ENCODE measurements at places on chromosomes 6 and 20.

GRCh38 chr6:30453508-30454116, 35.7 kb upstream of the HLA-E start:
- DNase-seq = peak; percentile 76

GRCh38 chr20:36644032-36644705, 1.8 kb downstream of the SLA2 start:
- DNase-seq = no peak

DNA sequence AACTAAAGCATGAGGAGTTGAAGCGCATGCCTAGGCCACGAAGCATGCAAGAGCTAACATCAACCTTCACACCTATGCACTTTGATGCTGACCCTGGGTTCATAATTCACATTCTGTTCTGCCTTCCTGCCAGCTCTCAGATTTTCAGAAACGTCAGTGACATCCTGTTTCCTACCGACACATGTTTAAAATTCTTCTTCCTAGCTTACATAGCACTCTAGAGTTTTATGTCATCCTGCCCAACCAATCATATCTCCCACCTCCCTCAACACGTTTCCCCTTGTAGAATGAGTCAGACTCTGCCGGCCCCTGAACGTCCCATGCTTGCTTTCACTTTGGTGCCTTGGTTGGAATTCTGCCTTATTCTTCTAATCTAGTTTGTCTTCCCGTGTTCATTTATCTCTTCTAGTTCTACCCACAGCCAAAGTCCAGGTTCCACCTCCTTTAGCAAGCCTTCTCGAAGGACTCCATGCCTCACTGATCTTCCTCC, 97.2 kb upstream of the MAP7 start:
- DNase-seq = no peak

- DNase-seq = no peak
These were observed 226.1 kb upstream of the CEP162 start for GRCh38 chr6:84453499-84453898.

GRCh38 chr6:170124836-170125235, 166.0 kb downstream of the DLL1 start:
- DNase-seq = peak; percentile 84

DNA sequence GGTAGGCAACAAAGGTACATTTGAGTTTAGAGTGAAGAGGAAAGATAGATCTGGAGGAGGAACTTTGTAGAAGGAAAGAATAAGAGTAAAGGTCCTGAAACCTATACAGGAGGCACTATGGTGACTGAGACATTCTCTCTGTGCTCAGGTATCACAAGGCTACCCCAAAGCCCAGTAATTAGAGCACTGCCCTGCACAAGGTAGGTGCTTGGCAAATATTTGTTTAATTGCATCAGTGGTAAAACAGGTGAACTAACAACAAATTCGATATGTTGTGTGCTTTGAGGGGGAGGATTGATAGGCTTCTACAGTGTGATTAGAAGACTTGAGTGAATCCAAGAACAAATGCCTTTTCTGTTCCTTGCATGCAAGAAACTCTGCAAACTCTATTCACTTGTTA, 6.8 kb upstream of the TSHZ2 start:
- DNase-seq = no peak

DNA sequence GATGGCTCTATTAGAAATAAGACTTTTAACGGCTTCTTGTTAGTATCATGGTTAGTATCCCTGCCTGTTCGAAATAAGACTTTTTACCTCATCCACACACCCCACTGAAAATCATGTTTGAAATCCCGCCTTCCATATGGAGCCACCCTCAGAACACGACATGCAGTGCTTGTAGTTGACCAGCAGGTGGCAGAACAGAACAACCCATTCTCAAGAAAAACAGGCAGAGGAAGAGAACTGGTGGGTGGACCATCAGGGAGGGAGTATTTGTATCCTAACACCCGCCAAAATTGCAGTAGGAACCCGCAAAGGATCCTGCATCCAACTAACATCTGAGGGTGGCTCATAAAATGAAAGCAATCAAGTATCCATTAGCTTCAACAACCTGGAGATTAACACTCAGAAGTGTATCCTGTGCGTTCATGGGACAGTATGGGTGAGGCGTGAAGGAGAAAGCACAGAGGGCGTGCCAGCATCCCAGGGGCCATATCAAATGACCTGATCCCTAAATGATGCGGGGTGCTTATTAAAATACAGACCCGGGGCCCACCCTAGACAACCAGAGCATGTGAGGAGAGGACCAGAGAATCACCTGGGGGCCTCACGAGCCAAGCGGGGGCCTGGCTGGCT, 89.6 kb upstream of the NHSL1 start:
- no peak for DNase-seq

GRCh38 chr6:116767715-116768114, 2.2 kb upstream of the FAM162B start:
- no peak for DNase-seq

GRCh38 chr20:63641792-63642523, 11.3 kb downstream of the STMN3 start:
- DNase-seq = peak; percentile 100

DNA sequence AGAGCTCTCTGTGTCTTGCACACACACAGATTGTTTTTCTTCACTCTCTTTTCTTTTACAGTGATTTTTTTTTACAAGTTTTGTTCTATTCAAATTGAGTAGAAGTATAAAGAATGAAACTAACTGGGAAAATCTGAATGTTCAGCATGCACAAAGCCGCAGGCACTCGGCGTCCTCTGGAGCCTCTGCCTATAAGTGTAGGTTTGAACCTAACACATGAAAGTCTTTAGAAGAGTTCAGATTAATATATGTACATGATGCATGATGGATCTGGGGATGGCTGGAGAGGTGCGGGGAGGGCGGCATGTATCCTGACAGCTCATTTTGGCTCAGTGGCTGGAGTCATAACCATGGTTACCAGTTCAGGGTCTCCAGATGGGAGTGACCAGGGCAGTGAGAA, 301.1 kb upstream of the CDH4 start:
- DNase-seq = peak; percentile 61

DNA sequence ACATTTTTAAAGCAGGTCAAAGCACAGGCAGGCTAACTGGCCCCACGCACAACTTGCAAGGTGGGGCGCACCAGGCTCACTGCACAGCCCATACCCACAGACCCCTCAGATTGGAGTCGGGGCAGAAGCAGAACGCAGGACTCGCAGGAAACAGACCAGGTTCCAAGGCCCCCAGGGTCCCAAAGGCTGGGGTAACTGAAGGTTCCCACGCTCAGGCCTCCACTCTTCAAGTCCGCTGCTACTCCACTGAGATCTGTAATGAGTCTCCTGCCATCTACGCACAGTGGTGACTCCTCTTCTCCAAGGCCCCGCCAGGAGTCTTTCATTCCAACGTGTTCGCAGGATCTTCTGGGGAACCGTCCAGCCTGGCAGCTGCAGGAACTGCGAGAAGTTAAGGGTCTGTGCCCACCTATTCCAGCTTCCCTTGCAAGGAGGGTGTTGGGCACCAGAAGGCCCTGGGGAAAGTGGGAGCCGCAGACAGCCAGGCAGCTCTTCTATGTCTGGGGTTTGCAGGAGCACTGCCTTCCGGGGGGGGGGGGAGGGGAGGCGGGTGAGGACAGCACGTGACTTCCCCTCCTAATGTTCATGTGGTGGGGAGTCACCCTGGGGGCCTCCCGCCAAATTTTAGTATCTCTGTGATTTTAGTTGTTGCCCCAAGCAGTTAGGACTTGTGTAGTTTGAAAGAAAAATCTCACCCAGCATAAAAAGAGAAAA, 2.0 kb upstream of the TAF4 start:
- peak; percentile 84 for DNase-seq

GRCh38 chr6:170182093-170182780, 108.6 kb downstream of the DLL1 start:
- no peak for DNase-seq

DNA sequence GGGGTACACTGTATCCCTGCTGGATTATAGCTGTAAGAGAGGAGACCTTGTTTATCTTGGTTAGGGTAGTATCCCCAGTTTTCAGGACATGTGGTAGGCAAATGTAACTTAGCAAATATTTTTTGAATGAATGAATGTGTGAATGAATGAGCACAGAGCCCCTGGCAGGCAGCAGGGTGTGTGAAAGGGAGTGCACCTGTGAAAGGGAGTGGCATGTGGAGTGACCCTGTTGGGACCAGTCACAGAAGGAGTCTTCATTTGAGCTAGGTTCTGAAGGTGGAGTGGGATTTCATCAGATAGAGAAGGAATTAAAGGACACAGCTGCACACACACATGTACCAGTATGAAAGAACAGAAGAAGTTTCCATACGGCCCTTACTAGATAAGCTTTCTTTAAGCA, 4.9 kb downstream of the SMAP1 start:
- DNase-seq = no peak

DNA sequence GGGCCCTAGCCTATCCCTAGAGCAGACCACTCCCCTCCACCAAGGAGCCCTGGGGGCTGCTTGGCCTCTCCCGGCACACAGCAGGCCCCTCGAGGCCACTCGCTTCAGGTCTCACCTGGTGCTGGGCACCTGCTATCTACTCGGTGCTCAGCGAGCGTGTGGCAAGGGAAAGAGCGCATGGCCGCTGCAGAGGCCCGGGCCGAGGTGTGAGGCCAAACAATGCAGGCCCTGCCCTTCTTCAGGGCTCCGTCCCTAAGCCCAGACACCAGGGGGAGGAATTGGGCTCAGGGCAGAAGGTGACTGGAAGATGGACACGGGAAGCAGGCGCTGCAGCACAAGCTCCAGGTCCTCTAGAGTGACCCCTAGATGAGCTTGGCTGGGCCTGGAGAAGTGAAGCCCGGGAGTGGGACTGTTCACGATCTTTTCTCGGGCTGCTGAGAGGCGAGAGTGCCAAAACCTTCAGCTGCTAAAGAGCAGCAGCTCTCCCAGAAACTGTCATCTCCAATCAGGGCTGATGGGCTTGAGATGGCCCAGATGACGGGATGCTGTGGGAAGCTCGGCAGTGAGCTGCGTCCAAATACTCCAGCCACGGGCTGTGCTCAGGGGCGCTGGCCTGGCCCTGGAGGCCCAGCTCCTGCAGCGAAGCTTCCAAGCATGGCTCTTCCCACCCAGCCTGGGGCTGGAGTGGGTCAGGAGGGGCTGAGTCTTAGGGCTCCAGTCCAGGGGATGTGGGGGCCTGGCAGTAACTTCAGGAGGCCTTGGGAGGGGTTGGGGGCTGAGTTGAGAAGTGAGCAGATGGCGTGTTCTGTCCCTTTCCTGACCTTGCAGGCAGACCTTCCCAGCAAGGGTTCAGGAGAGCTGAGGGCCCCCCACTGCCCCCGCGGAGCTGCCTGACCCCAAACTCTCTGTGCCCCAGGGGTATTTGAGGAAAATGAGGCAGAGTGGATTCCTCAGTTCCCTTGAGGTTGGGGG, 43.7 kb downstream of the APCDD1L start:
- peak; percentile 77 for DNase-seq

GRCh38 chr6:44685213-44685612, 297.7 kb downstream of the CDC5L start:
- no peak for DNase-seq

- no peak for DNase-seq
These were observed 34.9 kb downstream of the BTBD3 start for GRCh38 chr20:11952639-11953038.

DNA sequence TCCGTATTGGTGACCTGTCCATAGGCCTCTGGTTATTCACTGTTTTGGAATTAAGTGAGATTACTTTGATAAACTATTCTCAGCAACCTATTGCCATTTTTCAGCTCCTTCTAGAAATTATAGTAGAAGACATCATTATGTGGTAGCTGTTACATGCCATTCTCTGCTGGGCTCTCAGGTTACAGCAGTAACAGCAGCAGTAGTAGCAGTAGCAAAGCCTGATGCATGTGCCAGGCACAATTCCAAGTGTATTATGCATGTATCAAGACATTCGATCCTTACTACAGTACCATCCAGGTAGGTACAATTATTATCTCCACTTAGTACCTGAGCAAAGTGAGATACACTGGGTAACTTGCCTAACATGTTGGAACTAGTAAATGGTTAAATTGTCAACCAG, 74.3 kb downstream of the RPS12 start:
- no peak for DNase-seq

DNA sequence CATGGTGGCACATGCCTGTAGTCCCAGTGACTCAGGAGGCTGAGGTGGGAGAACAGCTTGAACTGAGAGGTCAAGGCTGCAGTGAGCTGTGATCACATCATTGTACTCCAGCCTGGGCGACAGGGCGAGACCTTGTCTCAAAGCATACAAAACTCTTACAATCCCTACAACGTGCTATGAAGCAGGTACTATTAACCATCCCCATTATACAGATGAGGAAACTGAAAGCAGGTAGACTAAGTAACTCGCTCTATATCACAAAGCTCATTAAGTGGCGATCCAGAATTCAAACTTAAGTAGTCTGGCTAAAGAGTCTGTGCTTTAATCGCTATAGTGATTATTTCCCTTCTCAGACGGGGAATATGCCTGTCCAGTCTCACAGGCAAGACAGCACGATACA, 54.7 kb downstream of the CDK19 start:
- DNase-seq = no peak

DNA sequence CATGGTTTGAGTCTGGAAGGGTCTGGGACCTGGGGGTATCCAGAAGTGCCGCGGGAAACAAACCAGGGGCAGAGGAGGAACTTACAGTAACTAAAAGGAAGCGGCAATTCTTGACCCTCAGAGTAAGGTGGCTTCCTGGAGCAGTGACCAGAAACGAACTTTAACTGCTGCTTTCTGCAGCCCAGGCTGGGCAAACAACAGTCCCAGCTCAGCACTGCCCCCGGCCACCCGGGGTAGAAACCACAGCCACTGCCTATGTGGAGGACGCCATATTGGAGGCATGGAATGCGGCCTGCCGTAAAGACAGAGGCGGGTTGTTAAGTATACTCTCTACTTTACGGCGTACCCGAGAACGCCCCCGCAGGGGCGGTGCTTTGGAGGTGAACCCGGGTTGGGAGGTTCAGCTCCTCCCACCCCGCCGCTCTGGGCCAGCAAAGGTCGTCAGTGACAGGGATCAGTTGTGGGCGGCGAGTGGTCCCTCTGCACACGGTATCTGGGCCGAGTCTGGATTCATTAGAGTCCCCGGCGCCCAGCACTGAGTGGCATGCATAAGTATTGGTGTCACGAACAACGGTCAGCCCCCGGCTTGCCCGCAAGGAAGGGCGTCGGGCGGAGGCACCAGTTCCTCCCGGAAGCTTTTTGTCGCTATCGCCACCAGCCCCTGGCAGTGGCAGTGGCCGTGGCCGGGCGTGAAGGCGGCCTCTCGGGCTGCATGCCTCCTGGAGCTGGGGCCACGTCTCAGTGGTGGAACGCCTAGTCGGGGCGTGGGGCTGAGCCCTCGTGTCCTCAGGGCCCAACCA, at the start of gene PDSS2:
Gene PDSS2 (minus strand): TSS at position 282 of the 800 bp plus-strand sequence. CDS start 279 bp downstream, at position 3.
- DNase-seq = peak; percentile 97

GRCh38 chr20:59412875-59413284, 112.5 kb downstream of the EDN3 start:
- DNase-seq = no peak

DNA sequence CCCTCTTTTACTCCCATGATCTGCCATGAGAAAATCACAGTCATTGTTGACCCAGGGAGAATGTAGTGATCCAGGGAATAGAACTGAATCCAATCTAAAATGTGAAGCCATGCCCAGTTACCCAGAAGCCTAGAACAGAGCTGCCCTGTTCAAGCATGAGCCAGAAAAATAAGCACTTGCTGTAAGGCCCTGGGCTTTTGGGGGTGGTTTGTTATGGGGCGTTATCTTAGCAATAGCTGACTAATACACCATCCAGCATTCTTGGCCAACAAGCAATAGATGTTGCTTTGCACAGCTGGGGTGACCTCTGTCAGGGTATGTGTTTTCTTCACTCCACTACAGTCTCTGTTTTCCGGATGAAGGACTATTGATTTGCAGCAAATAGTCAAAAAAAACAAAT, 120.4 kb downstream of the ZFP64 start:
- no peak for DNase-seq

- no peak for DNase-seq
These were observed 19.4 kb upstream of the TUBB2A start for GRCh38 chr6:3176562-3177355.

- no peak for DNase-seq
These were observed 402.2 kb downstream of the GJA1 start for GRCh38 chr6:121837545-121838229.
